ENCODE measurements at places on chromosomes 16 and 17.

- no peak for DNase-seq
Observed at GRCh38 chr16:3874794-3875692, 5.5 kb downstream of the CREBBP start.

DNA sequence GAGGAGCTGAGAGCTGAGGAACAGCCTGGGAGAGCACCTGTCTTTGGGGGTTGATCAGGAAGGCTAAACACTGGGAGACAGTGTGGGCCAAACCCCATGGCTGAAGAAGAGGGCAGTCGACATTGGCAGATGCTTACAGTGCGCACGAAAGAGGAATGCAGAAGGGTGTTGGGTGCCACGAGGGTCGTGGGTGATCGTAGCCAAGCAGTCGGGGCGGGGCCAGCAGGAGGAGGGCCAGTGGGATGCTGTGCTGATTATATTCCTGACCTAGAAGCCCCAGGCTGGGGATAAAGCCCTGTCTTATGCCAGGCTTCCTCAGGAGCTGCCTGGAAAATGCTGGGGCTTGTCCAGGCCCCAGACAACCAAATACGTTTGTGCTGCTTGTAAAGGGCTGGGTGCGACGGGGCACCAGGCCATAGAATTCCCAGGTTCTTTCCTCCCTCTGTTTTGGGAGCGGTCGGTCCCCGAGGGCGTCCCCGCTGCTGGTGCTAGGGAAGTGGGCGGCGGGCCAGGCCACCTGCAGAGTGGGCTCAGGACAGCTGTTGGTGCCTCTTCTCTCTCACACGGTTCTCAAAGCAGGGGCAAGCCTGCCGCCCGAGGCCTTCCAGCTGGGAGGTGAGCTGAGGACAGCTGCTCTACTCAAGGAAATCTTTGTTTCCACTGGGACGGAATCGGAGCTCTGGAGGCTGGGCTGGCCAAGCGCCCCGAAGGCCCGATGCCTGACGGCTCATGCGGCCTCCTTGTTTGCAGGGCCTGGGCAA is 10.0 kb downstream of the C1QTNF1 start:
- no peak for DNase-seq

GRCh38 chr16:66469947-66470546 is 43.0 kb downstream of the BEAN1 start:
- DNase-seq = no peak

DNA sequence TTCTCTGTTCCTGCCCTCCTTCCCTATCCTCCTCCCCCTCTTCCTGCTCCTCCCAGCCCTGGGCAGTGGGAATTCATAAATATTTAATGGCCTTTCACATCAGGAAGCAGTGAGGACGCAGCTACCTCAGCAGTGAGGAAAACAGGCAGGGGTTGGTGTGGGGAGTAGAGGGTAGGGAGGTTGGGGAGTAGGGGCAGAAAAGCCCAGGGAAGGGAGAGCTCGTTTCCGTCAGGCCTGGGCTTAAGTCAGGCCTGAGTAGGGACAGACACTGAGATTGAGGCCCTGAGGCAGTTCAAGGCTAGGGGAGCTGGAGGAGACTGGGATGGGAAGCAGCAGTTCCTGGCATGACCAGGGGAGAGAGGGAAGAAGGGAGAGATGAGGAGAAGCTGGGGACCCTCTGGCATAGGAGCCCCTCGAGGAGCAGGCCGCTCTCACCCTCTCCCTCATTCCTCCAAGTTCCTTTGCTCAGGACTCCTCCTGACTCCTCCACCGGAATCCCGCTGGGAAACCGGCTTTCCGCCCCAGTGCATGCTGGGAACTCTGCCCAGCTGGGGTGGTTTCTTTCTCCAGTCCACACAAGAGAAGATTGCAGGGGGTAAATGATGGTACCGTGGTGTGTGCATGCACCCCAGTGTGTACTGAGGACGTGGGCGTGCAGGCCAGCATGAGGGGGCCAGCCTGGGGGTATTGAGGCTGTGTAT is 6.2 kb downstream of the SAMD14 start:
- DNase-seq = peak; percentile 46

- peak; percentile 70 for DNase-seq
Observed at GRCh38 chr16:951660-952301, 19.0 kb downstream of the LMF1 start.

GRCh38 chr17:40727447-40728231 is 24.1 kb upstream of the KRT24 start:
- peak; percentile 4 for DNase-seq

- peak; percentile 40 for DNase-seq
Observed at GRCh38 chr17:3012926-3013581, 50.4 kb downstream of the OR1D5 start.

GRCh38 chr16:49788986-49789385 is 66.9 kb downstream of the ZNF423 start:
- DNase-seq = no peak

DNA sequence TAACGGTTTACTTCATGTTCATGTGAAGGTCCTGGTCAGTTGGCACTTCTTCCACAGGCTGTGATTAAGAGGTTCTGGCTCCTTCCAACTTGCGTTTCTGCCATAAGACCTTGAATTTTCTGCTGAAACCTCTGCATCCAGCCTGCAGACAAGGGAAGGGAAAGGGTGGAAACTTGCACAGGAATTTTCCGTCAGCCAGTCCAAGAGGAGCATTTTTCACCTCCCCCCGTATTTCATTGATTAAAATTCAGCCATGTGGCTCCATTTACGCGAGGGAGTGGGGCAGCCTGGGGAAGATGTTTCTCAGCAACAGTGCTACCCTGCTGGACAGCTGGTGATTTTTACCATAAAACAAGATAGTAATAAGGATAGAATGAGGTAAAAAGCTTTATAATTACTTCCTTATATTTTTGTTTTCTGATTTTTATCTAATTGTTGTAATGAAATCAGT is 101.5 kb upstream of the SMIM36 start:
- DNase-seq = peak; percentile 17

GRCh38 chr16:3348547-3349167 is 7.0 kb upstream of the OR2C1 start:
- DNase-seq = no peak

DNA sequence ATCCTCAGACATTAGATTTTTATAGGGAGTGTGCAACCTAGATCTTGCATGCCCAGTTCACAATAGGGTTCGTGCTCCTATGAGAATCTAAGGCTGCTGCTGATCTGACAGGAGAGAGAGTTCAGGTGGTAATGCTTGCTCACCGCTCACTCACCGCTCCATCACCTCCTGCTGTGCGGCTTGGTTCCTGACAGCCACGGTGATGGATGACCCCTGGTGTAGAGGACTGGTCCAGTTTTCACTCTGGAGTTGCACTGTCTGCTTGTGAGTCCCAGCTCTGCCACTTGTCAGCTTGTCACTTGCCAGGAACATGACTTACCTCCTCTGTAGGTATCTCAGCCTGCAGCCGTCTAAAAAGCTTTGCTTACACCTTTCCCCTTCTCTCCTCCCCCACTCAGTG is 214.6 kb downstream of the SNX29 start:
- DNase-seq = no peak

DNA sequence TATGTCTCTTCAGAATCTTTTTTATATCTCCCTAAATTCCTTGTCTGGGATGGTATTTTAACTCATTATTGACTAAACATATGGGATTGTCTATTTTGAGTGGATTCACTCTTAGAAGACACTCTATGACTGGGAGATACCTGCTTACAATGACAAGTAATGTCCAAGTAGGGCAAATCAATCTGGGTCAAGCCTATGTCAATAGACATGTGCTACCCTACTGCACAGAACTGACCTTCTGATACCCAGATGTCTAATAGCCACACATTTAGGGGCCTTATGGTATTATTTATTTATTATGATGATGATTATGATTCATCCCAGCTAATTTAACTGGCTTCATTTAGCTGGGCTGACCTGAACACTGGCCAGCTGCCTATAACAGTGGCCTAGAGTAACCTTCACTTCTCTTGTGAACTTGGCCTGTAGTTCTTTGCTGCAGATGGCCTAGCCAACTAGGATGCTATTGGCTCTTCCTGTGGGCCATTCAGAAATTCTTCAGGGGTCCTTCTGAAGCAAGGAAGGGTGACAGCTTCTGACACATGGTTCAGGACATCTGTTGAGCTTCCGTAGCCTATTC is 138.0 kb downstream of the ANKFN1 start:
- peak; percentile 34 for DNase-seq

DNA sequence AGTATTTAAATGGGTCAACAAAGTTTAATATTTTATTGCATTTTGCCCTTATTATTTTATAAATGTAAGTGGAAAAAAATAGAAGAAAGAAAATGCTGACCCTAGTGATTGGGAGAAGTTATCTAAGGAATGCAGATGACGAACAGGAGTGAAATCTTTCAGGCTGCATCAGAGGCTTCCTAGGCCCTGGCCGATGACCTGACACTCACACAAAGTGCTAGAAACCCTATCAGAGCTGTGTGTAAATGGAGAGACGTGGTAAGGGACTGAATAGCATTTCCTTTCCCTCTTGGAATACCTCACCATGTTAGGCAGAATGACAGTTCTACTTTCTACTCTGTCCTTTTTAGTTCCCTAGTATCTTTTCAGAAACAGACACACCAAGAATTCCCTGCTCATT is 44.9 kb upstream of the CNEP1R1 start:
- DNase-seq = peak; percentile 7

GRCh38 chr17:34626121-34626681 is 46.8 kb downstream of the TMEM132E start:
- DNase-seq = no peak

DNA sequence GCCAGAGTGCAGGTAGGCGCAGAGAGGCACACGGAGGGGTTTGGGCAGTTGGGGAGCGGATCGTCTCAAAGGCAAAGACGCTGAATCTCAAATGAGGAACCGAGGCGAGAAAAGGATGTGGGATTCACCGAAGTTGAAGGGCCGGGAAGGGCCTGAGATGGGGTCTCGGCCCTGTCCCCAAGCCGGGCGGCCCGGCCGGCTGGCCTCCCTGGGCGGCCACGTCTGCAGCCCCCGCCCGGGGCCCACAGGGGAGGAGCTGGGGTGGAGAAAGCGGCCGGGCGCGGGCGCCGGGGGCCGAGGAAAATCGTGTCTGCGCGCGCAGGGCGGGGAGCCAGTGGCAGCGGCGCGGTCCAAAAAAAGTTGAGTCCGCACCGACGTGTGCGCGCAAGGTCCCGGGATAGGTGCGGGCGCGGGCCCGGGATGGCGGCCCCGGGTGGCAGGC is 458 bp downstream of the SLC12A4 start:
- DNase-seq = peak; percentile 25

DNA sequence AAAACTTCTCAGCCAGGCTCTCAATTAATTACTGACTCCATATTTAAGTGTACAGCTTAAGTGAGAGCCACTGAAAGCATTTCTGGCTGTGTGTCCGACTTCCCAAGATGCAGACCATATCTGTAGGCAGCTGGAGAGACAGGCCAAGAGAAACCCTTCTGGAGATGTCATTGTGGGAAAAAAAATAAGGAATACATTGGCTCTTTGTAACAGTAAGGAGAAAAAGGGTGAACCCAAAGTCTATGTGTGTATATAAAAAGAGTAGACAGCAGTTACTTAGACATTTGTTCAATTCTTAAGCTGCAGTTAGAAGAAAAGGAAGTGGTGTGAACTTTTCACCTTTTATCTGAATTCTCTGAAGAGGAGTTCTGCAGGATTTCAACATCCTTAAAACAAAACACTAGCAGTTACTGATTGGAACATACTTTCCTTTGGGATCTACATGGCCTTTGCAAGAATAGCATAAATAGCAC is 21.7 kb downstream of the FAM117A start:
- peak; percentile 34 for DNase-seq

DNA sequence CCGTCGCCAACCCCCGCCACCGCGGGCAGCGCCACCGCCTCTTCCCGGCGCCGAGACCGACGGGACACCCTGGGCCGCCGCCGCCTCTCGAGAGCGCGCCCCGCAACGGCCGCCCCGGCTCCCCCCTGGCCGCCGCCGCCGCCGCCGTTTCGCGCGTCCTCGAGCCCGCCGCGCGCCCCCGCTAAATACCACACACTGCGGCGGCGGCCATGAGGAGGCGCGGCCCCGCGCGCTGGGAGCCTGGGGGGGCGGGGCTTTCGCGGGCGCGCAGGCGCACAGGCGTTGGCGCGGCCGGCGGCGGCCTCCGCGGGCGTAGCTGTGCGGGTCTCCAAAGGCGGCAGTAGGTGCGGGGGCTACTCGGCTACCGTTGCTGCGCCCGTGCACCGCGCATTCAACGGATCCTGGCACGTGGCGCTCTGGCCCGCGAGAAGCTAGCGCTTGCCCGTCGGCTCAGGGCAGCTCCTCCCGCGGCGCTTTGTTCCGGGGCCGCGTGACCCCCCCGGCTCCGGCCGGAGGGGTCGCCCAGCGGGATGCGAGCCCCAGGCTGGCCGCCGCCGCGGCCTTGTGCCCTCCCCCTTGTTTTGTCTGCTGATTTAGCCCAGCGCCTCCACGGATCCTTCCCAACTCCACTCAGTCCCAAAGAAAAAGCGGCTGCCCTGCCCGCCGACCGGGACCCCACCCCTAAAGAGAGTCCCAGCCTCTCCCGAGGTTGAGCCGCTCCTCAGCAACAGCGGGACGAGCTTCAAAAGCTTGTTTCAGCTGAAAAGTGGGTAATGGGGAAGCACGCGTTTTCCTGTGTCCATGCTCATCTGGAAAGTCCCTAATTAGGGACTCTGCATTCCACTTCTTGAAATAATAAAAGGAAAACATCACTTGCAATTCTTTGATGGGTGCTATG is at the start of gene SIAH1:
Gene SIAH1, minus strand, starts transcription at position 161 of the 898 bp plus-strand sequence. CDS start 22,985 bp downstream, outside the sequence.
- peak; percentile 68 for DNase-seq

GRCh38 chr16:55671206-55671973 is 15.6 kb downstream of the SLC6A2 start:
- no peak for DNase-seq

DNA sequence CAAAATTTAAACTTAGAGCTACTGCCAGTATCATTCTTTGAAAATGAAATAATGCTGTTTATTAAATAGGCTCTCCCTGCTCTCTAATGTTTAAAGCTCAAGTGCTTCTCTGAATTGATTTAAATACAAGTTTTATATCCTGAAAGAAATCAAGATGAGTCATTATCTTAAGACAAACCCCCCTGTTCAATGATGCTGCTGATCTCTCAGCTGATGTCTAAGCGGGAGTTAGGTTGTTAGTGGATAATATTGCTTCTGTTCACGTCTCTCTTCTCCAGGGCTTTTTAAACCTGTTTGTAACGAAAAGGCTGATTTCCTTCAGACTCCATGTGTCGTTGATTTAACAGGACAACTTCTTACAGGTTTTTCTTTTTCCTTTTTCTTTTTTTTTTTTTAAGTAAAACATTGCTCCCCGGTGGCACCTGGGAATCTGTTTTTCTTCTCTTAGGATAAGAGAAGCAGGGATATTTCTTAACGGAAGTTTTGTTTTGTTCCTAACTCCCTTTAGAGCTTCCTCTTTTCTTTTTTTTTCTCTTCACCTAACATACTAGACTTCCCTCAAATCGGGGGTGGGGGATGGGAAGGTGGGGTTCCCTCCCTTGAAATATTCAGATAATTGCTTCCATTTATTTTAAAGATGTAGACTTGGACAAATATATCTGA is 807 bp upstream of the LYRM9 start:
- DNase-seq = no peak

- no peak for DNase-seq
Observed at GRCh38 chr17:4179071-4179470, 36.1 kb downstream of the CYB5D2 start.

DNA sequence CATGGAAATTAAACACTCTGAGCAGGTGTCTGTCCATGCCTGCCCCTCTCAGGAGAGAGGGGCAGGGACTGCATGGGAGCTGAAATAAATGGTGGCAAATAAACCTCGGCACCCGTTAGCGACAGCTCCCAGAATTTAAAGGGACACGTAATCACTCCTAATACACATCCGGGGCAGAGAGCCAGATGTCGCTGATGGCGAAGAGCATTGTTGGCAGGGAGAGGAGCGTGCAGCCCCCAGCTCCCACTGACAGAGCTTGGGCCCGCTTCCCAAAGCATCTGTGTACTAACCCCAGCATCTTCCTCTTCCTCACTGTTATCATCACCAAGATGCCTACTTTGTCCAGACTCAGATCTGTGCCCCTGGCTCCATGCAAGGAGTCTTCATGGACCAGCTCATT is 85.8 kb downstream of the IRX5 start:
- no peak for DNase-seq

GRCh38 chr17:4072487-4073157 is 70.2 kb downstream of the ZZEF1 start:
- peak; percentile 89 for DNase-seq
